ENCODE measurements at places on chromosomes 5 and 9. TPM values are rescaled to one million over a fixed set of nuclear protein-coding genes. Genes with fewer than 3 reads are reported as not detected.

The LAMC3 gene
- not detected for total RNA-seq

DNA sequence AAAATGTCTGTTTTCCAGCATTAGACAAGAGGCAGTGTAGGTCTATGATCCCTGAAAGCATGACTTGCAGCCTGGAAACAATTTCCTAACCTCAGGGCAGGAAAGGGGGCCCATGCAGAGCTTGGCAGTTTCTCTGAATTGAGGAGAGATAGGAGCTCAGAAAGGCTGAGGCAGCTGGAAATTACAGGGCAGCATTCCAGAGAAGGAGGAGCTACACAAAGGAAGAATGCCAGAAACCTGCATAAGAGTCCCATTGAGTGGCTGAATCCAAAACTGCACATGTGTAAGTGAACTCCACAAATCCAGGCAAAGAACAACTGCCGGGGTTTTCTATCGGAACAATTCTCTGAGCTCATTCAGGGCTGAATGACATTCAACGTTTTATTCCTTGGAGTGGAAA, 346.8 kb downstream of the PIK3R1 start:
- no peak for DNase-seq

DNA sequence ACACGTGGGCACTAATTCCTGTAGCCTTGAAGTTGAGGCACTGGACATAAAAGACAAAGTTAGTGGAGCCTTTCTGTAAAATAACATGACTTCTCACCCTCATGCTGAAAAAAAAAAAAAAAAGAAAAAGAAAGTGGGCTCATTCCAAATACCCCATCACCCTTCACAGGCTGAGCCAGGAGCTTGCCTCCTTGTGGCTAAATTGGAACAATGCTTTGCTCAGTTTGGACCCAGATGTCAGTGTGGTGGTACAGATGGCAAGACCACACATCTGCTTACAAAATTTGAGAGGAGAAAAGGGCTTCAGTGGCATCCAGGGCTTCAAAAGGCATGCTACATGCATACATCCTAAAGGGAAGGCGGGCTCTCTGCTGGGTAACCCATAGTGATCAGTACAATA, 342.8 kb downstream of the EBF1 start:
- DNase-seq, result no peak

- DNase-seq, result no peak
Observed at GRCh38 chr9:126488310-126488709, 125.4 kb upstream of the LMX1B start.

- peak; percentile 77 for DNase-seq
Observed at GRCh38 chr9:128072144-128073021, 4.4 kb downstream of the SLC25A25 start.

GRCh38 chr5:126515337-126515736, 79.7 kb downstream of the ALDH7A1 start:
- DNase-seq, result no peak

DNA sequence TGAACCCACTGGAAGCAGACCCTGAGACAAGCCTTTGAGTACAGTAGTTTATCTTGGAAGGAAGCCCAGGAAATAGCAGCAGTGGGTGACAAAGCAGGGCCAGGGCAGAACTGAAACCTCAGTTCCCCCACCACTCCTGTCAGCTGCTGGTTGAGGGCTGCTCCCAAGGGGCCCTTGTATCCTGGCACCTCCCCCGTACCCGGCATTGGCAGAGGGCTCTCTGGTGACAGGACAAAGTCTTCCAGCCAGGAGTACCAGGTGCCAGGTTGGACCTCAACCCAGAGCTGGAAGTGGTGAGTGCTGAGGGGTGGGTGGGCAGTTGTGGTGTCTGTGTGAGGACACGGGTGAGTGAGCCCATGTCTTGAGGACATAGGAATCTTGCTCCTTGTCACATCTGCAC, 123.3 kb downstream of the PHF2 start:
- no peak for DNase-seq

- no peak for DNase-seq
Observed at GRCh38 chr5:107217721-107218130, 453.0 kb downstream of the EFNA5 start.

GRCh38 chr9:94987731-94988130, 261.2 kb downstream of the AOPEP start:
- no peak for DNase-seq

The POLR3G gene
- 2.5 TPM for total RNA-seq

DNA sequence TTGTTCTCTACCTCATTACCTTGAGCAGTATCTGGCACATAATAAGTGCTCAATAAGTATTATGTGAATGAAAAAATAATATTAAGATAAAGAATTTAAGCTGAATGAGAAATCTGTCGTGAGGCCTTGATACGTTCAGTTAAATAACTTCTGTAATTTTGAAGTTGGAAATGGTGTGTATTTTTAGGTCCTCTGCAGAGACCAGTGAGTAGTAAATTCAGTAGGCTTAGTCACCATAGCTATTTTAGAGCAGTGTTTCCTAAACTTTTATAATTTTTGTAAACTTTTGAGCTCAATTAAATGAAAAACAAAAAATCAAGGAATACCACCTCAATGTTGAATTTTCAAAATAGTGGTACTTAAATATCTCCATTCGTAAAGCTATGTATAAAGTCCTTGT, 25.0 kb downstream of the ERBIN start:
- DNase-seq, result no peak

DNA sequence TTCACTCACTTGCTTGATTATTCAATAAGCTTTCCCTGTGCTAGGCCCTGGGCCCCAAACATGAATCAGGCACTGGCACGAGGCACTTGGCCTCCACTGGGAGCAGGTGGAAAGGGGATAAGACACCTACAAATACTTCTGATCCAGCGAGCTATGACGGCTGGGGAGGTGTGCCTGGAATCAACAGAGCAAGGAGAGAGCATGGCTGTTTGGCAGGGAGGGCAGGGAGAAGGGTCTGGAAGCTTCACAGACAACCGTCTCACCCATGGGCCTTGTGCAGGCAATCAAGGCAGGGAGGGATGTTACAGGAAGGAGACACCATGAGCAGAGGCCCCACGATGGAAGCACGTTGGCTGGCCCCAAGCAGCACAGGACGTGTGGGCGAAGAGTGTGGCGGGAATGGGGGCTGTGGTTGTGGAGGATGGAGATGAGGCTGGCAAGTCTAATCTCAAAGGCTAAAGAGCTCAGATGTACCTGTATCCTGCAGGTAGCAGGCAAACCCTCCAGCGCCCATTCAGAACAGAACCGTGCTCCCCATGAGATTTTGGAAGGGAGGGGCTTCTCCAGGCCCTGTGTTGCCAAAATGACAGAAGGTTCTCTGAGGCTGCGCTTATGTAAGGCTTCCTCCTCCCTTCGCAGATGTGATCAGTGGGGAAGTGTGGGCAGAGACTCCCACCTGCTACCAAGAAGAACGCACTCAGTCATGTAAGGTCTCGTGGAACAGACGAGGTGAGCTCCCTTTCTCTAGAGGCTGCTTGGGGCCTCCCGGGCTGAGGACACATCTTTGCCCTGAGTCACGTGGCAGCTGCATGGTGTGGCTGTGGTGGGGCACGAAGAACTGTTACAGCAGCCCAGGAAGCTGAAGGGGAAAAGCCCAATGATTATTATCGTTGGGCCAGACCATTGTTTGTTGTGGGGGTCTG, 189.7 kb downstream of the DAB2IP start:
- DNase-seq, result peak; percentile 22

Data from SJSA1 (cell line).